T-helper 22 cell (primary cell): ENCODE measurements at places on chromosomes 5 and 9.

- DNase-seq = no peak
Observed at GRCh38 chr5:125011947-125012346, 265.5 kb upstream of the ZNF608 start.

- DNase-seq = no peak
Observed at GRCh38 chr9:128414461-128414860, 6.2 kb upstream of the CERCAM start.

GRCh38 chr9:96361668-96362067, 21.8 kb downstream of the SLC35D2 start:
- no peak for DNase-seq

- no peak for DNase-seq
Observed at GRCh38 chr5:59763541-59763940, 130.0 kb downstream of the PDE4D start.

DNA sequence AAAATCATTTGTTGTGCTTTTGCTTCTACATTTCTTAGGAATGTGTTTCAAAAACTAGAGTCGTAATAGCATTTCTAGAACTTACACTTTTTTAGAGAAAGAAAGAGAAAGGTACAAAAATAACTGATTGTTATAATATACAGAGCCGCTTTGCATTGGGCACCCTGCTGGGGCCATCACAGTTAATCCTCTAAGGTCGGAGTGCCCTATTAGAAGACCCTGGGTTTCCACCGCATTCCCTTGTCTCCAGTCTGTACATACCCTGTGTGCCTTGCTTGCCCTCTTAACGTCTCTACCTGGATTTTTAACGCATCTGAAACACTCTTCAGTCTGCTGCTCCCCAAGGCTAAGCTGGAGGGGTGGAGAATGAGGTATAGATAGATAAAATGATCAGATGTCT, 1.3 kb downstream of the MARVELD2 start:
- DNase-seq = no peak

GRCh38 chr5:14996997-14997396, 125.4 kb upstream of the ANKH start:
- no peak for DNase-seq

GRCh38 chr5:135553688-135554462, 18.1 kb upstream of the NEUROG1 start:
- DNase-seq = no peak

- DNase-seq = no peak
Observed at GRCh38 chr9:134624137-134624591, 17.4 kb upstream of the COL5A1 start.

GRCh38 chr9:79581388-79581787, 9.6 kb downstream of the TLE4 start:
- DNase-seq = no peak

DNA sequence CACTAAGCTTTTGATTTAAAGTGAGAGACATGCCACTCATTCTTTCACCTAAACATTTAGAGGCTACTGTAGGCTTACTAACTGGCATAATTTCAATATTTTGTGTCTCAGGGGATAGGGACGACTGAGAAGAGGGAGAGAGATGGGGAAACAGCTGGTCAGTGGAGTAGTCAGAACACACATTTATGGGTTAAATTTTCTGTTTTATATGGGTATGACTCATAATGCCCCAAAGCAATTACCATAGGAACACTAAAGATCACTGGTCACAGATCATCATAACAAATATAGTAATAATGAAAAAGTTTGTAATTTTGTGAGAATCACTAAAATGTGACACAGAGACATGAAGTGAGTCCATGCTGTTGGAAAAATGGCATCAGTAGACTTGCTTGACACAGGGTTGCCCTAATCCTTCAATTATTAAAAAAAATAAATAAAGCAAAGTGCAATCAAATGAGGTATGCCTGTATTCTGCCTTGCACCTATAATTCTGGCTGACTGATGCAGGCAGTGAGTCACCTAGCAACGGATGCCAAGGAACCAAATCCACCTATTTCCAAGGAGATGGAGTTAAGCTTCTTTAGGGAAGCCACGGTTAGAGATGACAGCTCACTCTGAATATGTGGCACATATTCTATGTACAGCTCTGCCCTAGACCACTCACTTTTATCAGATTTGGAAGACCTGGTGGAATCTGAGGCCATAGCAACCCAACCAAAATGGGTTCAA, 166.1 kb downstream of the MARCHF11 start:
- no peak for DNase-seq

DNA sequence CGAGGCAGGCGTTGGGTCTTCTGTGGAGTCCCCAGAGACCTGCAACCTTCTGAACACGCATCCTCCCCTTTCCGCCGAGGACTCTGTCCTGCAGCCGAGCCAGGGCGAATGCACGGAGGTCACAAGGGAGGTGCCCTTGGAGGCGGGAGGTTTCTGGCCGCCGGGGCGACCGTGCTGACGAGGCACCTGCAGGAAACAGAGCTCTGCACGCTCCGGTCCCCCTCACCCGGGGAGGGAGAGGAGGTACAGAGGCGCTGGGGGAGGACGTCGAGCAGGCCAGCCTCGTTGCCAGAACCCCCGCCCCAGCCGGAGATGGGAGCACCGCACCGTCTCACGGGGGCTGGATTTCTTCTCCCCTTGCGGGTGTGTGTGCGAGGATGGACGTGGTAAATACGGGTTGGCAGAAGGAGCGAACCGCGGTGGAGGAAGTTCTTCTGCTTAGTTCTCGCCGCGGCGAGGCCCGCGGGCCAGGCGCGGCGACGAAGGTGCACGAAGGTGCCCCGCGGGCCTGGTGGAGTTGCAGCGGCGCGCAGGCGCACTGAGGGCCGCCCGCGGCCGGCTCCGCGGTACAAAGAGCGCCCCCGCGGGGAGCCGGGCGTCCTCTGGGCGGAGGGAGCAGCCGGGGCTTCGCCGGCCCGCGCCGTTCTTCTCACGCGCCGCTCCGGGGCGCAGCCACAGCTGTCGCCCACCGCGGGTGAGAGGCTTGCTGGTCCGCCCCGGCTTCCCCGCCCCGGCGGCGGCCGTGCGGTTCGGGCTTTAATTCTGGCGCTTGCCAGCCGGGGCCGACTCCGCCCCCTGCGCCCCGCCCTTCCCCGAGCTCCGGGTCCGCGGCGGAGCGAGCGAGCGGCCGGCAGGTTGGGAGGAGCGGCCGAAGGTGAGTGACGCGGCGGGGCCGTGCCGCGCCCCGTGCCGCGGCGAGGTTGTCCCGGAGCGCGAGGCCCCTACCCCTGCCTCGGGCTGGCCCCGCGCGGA, 289.5 kb downstream of the DOCK8 start:
- DNase-seq = peak; percentile 63

DNA sequence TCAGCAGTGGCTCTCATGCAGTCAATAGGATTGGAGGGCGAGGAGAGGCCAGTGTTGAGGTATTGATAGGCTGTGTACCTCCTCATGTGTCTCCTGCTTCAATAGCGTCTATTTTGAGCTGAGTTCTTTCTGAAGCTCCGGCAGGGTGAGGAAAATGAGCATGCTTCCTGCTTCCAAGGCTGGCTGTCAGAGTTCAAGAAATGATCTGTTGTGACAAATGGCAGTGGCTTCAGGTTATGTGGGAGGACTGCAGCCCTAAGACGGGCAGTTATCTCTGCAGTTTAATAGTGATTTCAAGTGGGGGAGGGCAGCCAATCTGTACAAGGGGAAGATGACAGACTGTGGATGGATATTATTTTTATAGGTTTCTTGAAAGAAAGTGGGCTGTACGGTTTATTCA, 54.0 kb upstream of the CXCL14 start:
- no peak for DNase-seq

DNA sequence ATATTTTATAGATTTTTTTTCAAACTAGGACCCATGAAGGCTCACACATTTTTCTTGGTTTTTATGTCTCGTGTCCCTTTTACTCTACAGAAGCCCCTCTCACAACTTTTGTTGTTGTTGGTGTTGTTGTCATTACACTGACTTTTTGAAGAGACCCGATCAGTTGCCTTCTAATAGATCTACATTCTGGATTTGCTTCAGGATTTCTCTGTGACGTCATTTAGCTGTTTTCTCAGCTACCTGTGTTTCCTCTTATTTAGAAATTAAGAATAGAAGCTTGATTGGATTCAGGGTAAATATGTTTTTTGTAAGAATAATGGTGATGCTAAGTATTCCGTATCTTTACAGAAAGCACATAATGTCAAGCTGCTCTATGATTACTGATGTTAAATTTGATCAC, 213.3 kb upstream of the ZNF462 start:
- DNase-seq = no peak

DNA sequence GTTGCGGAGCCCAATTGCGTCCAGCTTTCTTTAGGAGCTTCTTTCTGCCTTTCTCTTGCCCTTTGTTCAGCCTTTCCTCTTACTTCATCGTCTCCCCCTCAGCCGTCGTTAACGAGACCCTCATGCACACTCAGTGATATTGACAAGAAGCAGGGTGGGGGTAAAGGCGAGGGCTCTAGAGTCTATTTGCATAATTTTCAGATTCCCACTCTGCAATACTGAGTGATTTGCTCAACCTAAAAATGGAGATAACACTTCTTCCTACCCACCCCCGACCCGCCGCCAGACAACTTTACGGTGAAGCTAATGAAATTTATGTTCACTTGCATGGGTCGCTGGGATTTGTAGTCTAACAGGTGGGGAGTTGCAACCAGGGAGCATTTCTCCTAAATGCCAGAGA, 1.3 kb upstream of the TBC1D2 start:
- no peak for DNase-seq

GRCh38 chr5:118253225-118254061, 734.9 kb downstream of the DTWD2 start:
- DNase-seq = no peak

DNA sequence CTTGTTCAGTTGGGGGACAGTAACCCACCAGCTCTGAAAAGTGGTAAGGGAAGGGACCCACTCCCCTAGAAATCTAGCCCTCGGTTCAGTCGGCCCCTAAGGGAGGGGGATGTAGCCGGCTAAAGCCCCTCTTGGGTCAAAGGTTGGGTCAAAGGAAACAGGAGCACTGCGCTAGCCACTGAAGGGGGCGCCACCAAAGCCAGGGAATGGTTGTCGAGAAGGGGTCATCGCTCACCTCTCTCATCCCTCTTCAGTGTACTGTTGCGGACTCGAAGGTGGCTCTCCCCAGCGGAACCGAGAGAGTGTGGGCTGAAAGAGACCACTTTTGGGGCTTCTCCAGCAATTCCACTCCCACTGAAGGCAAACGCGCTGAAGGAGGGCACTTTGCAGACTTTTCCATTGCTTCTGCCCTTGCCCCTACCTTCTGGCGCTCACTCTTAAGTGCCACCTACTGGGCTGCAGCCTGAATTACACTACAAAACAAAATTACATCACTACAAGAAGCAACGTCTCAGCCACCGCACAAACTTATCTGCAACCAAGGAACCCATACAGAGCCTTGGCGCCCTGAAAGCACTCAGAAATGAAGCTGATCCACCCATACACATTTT, 396.9 kb downstream of the PDE4D start:
- DNase-seq = no peak

DNA sequence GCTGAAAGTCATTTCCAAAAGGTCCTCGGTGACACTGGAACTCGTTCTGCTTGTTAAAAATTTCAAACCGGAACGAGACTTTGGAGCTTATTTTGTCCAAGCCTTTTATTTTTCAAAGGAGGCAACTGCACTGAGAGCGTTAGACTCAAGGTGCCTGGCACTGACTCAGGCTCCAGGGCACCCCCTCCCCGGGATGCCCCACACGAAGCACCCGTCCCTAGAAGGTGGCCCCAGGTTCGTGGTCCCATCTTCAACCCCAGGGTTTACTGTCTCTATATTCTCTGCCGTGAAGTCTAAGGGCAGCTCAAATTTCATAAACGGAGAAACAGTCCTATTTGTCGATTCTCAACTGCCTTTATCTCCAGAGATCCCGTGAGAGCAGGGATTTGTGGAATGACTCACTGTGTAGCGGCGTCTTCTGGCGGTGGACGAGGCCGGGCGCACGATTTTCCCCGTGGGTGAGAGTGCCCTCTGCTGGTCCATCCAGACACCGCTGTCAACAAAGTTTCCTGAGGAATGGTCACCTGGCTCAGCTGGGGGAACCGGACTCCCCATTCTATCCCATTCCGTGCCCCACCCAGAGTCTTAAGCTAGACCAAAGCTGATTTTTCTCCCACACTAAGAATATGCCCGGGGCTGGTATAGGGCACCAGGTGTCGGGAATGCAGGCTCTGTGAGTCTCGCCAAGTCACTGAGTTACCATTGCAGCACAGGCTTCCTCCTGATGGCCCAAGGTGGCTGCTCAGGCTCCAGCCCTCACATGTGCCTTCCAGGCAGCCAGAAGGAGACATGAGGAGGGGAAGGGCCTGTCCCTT, 27.1 kb upstream of the SLC6A19 start:
- DNase-seq = no peak

GRCh38 chr9:15189481-15189880, 117.5 kb downstream of the TTC39B start:
- no peak for DNase-seq

DNA sequence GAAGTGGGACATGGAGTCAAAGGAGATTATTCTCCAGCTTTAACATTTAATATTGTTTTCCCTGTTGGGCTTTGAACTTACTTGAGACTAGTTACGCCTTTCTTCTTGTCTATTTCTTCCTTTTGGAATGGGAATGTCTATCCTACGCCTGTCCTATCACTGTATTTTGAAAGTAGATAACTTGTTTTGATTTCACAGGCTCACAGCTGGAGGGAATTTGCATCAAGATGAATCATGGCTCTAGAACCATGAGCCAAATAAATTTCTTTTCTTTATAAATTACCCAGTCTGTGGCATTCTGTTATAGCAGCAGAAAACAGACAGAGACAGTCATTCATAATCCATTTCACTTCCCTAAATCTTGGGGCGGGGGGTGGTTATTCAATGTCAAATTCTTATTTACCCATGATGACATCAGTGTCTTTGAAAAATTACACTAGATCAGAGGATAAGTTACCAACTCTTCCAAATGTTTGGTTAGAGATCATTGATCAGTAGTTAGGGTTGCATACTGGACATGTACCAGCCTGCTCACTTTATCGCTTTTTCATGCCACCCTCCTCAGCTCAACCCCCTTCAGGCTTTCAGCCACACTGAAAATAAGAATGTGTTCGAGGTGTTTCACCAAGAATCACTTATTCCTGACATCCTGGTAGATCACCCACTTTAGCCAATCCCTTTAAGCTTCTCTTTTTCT, 419.6 kb upstream of the PIK3R1 start:
- no peak for DNase-seq

DNA sequence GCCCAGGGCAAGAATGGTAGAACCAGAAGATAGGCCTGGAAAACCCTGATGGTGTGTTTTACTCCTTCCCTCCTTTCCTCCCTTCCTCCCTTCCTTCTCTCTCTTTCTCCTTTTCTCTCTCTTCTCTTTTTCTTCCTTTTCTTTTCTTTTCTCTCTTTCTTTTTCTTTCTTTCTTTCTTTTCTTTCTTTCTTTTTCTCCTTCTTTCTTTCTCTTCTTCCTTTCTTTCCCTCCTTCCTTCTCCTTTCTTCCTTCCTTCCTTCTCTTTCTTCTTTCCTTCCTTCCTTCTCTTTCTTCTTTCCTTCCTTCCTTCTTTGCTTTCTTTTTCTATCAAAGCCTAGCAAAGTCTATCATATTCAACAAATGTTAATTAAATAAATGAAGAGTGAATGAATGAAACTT, 24.0 kb upstream of the UBE2QL1 start:
- DNase-seq = no peak
